ENCODE measurements at places on chromosomes 5 and 9.

DNA sequence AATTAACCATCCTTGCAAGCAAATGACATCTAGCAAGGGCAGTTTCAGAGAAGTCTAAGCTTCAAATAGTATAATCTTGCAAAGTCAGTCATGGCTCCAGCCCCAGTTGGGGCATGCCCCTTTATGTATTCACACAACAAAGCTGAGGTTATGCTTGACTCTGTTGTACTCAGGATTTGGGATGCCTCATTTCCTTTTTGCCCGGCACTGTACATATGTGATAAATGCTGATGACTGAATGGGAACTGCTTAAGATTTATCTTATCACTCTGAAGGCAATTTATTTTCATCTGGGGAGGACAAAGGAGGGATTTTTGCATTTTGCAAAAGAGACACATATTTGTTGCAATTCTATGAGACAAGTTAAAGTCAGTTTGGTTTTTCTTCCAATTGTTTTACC, 219.2 kb downstream of the TRPM3 start:
- no peak for DNase-seq

DNA sequence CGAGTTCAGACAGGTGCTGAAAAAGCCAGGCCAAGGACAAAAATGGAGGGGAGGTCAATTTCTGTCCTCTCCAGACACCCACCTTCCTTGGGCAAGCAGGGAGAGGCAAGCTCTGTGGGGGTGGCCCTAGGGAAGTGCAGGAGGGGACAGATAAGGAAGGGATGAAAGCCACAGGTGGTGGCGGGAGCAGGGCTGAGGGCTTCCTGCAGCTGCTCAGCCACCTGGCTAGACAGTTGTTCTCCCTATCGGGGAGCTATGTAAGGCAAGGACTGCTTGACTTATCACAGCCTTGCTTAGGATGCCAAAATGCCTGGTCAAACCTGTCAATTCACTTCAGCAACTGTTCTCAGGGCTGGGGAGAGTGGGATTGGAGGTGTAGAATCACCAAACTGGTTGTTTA, 266.1 kb downstream of the ZSWIM6 start:
- no peak for DNase-seq

GRCh38 chr5:36660397-36661049, 54.1 kb downstream of the SLC1A3 start:
- no peak for DNase-seq

DNA sequence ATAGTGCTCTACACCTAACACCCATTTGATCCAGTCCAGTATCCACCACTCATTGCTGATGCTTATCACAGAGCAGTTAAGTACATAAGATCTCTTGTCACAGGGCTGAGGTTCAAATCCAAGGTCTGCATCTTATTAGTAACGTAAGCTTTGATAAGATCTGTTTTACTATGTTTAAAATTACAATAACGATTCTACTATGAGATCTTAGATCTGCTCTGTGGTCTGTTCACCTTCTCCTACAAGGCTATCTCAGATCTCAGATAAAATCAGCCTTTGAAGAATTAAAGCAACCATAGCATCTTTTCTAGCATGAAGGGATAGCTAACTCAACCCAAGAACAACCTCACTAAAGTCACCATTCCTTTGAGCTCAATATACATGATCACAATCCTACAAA, 431.0 kb upstream of the RORB start:
- no peak for DNase-seq

- no peak for DNase-seq
Measured at GRCh38 chr9:33106372-33106771, 29.9 kb upstream of the SMU1 start.

DNA sequence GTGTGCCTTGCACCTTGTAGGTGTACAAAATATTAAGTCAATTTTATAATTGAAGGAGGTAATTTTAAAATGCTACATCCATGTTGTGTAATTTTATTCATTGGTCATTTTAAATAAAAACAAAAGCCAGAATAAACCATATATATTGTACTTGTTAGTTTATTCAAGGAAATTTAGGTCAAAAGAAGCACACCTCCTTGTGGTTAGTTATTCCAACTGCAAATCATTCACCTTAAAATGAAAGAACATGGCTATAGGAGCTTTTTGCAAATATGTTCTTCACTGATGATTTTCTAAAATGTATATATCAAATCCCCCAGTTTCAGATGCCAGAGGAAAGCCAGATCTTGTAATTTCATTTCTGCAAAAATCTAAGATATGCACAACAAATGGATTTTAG, 5.4 kb upstream of the MOCS2 start:
- DNase-seq = no peak

DNA sequence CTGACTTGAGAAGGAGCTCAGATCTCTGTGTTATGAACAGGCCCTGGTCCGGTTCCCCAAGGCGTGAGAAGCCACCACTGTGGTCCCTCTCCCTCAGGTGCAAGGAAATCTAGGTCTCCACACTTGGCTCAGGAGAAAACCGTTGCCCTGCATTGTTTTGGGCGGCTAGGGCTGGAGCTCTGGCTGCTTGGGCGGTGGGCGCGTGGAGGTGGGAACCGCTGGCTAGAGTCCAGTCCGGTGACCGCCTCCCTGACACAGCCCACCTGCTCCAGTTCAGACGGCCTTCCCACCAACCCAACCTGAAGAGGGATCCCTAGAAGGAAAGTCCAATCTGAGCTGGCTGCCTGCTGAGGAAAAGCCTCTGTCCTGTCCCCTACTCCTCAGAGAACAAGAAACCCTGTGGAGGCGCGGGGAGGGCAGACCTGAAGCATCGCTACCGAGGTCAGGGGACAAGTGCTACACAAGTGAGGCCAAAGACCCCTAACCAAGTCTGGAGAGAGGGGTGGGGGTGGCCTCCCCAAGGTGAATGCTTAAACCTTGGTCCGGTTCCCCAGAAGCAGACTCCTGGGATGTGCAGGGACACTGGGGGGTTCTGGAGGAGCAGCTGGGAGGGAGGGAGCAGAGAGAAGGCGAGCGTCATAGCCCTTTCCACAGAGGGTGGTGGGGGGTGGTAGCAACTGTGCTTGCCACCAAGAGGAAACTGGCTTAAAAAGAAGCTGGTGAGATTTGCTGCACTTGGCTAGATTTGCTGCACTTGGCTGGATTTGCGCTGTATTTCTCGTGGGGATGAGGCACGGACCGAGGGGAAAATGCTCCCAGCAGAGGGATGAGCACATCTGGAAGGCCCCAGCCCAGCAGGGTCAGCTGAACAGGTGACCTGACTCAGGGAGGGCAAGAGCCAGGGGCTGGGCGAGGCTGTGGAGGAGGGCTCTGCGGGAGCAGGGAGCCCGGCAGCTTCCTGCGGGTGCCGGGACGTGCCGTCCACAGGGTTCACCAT, 65.2 kb downstream of the RAPGEF1 start:
- peak; percentile 74 for DNase-seq

DNA sequence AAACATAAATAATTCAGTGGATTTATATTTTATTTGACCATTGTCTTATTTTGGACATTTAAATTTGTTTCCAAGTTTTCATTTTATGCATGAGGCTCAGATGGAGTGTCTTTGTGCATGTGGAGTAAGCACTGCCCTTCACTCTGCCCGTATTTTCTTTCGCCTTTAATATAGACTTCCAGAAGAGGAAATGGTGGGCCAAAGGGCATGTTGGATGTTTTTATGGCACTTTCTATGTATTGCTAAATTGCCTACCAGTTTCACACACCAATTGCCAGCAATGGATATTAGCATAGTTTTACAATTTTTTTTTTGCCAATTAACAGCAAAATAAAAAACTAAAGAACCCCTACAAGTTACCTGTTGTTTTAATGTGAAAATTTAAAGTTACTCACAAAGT, 38.4 kb downstream of the ZSWIM6 start:
- DNase-seq = no peak

GRCh38 chr5:34571677-34572041, 84.5 kb upstream of the RAI14 start:
- DNase-seq = no peak

DNA sequence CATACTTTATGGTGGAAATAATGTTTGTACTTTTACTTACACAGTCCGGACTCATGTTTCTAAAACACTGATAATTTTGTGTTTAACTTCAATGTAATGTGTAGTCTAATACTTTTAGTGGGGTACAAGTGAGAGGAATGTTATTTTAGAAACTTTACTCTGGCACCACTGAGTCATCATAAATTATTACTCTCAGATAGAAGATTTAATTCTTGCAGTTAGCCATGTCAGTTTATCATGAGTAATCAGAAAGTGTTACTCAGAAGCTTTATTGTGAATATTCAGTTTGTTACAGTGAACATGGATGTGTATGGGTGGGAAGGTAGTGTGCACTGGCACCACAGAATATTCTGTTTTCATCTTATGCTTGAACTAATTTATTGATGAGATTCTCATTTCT, 20.0 kb downstream of the OGN start:
- DNase-seq = no peak

DNA sequence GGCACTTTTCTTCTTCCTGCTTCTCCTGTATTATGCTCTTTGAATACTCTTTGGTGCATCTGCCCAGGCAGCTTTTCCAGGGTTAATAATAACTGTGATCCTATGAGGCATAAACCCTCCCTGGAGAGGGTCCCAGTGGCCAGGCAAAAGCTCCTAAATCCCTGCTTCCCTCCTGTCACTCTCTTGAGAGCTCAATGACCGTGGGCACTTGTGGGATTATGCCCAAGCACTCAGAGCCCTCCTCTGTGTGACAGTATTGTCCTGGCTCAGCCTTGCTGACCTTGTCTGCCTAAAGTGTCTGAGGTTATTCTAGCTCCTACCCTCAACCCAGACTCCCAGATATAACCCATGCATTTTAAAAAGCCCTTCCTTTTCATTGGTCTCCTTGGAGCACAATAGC, 51.9 kb downstream of the GALNT10 start:
- no peak for DNase-seq

DNA sequence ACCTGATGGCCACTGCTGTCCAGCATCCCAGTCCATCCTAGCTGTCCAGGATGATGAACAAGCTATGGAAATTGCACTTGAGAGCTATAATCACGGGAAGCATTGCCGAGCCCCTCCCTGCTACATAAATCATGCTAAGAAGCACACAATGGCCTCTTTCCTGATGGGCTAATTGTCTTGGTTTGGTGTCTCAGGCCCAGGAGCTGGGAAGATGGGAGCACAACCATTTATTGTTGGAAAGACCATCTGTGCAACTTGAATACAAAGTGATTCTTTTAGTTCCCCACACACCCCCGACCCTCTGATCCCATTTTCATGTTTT, 80.4 kb downstream of the RGS3 start:
- DNase-seq = no peak

DNA sequence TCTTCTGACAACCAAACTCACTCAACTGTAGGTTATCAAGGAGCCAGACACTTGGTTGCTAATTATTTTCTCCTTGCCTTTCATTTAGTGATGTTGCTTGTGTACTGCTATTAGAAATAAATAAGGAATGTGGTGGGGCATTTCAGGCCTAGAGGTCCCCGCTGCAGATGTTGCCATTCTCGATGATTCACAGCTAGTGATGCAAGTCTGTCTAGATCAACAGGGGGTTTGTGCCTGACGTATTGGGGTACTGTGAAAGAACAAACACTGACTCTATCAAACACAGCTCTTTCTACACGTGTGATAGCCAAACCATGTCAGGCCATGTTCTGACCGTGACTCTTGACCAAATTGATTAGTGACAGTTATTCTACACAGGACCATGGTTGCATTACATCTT, 144.7 kb downstream of the OSTF1 start:
- DNase-seq = no peak

DNA sequence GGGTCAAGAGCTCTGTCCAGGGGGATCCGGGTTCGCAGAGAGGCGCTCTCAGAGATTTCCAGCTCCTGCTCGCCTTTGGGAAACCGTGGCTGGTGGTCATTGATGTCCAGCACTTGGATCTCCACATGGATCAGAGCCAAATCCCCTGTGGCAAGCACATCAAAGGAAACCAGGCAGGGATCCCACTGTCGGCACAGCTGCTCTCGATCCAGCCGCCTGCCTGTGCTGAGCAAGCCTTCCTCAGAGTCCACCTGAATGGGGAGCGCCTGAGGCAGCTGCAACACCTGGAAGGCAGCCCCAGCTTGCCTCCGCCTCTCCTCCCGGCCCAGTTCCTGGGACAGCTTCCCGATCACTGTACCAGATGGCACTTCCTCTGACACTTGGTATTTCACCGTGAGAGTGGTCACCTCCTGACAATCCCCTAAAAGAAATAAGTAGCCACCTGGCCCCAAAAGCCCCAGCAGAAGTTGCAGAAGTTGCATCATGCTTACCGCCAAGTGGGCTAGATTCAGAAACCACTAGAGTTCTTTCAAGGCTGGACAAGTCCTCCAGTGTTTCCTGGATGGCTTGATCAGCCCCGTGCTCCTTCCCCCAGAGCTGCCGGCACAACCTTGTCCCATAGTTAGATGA, 520 bp downstream of the PCDH12 start:
- DNase-seq = peak; percentile 41

Data from upper lobe of left lung (tissue), 6 donors.